Tibial nerve (tissue), 4 donors: ENCODE measurements at places on chromosomes 7 and 10. TPM values are rescaled to one million over a fixed set of nuclear protein-coding genes. Genes with fewer than 3 reads are reported as not detected.

DNA sequence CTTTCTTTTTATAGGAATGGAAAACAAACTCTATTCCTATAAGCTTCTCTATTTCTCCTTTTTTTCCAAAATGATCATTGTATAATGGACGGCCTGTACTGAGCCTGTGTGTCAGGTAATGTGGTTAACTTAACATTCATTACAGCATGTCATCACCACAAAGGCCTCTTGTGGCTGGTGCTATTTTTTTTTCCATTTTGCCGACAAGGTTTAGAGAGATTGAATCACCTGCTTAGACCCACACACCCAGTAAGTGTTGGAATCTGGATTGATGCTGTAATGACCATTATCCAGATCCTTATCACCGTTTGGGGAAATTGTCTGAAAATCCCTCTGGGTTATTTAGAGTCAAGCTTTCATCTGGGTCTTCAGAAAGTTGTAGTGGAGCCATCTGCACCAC, 18.5 kb downstream of the AKR1B15 start:
- no peak overlapping the region for H3K4me3 ChIP-seq
- H3K4me1 ChIP-seq, result no peaks in the 10 kb centered on the region
- no peak overlapping the region for H3K27ac ChIP-seq
- no peaks in the 10 kb centered on the region for H3K36me3 ChIP-seq

DNA sequence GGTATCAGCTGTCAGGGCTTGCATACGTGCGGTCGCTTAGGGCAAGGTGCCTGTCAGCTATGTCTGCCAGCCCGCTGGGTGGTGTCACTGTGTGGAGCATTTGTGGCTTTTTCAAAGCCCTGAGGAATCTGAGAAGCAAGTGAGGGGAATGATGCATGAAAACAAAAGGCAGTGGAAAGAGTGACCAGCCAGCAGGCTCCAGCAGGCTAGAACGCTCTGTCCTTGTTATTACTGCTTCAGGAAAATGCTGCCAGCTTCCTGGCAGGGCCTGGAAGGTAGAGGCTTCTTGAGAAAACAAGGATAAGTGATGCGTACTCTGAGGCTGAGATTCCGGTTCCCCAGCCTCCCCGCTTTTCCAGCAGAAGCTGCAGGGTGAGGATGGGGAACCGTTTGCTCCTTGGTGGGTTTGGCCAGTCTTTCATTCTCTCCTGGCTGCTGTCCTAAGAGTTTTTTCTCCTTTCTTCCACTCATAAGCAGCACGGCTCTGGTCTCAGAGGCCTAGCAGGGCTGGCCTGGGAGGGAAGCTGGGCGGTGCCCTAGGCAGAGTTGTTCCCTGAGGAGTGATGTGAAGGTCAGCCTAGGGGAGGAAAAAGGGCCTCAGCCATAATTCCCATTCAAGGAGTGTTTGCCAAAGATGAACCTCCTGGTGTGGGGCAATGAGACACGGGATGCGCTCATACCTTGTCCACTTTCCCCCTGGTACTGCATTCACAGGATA, 42.8 kb upstream of the MKLN1 start:
- DNase-seq, result peak; percentile 51
- no peak overlapping the region for H3K4me3 ChIP-seq
- H3K27me3 ChIP-seq, result no peaks in the 10 kb centered on the region
- H3K4me1 ChIP-seq, result peaks cover 10% of the 10 kb centered on the region
- no peaks in the 10 kb centered on the region for H3K36me3 ChIP-seq

GRCh38 chr10:7354330-7355047, 56.3 kb downstream of the SFMBT2 start:
- H3K4me1 ChIP-seq, result peaks cover 6% of the 10 kb centered on the region
- no peak overlapping the region for H3K4me3 ChIP-seq
- H3K27me3 ChIP-seq, result no peaks in the 10 kb centered on the region
- no peak for DNase-seq
- no peaks in the 10 kb centered on the region for H3K36me3 ChIP-seq

DNA sequence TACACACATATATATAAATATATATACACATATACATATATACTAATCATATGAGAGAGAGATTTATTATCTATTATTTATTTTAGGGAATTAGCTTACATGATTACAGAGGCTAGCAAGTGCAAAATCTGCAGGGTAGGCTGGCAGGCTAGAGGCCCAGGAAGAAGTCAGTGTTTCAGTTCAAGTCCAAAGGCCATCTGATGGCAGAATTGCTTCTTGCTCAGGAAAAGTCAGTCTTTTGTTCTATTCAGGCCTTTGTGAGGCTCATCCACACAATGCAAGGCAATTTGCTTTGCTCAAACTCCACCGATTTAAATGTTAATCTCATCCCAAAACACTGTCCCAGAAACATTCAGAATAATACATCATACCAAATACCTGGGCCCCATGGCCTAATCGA, 2.6 kb upstream of the C10orf120 start:
- H3K27ac ChIP-seq, result no peak overlapping the region
- H3K4me1 ChIP-seq, result no peaks in the 10 kb centered on the region
- no peak overlapping the region for H3K4me3 ChIP-seq
- H3K27me3 ChIP-seq, result no peaks in the 10 kb centered on the region
- no peak for DNase-seq

The NHLRC2 gene
- 55.1 TPM for total RNA-seq

- H3K27ac ChIP-seq, result no peak overlapping the region
- peaks cover 18% of the 10 kb centered on the region for H3K4me1 ChIP-seq
- no peaks in the 10 kb centered on the region for H3K36me3 ChIP-seq
- no peak overlapping the region for H3K4me3 ChIP-seq
- no peaks in the 10 kb centered on the region for H3K27me3 ChIP-seq
Measured at GRCh38 chr10:60644436-60645130, 133.7 kb upstream of the CDK1 start.

DNA sequence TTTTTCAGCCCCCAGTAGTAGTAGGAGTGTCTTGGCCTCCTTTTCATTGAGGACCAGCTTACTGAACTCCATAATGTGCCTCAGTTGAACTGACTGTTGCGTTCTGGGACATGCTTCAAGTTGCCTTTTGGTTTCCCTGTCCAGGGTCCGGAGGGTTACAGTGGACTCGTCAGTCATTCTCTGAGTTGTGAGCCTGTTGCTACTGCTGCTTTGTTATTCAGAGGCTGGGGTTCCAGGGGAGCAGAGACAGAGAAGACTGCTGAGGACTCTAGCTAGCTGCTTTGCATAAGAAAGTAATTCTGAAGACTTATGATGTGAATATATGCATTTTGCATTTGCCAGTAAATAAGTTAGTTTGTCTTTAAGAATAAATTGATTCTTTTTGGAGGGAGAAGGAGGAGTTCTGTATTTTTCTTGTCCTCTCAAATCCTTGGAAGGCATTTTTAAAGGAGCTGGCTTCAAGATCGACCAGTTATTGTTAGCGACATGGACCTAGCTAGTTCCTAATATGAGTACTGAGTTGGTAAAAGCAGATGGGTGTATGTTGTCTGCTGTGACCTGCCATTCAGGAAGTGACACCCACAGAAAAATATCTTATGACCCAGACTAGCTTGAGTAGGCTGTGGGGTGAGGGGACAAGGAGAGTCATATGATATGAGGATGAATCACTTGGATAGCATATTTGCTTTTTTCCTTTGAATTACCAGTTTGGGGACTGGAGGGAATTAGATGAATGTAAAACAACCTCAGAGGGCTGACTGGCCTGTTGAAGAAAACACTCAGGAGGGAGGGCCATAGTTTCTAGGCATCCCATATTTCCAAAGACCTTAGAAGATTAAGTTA, 8.3 kb downstream of the PI4K2A start:
- DNase-seq, result no peak
- peaks cover 9% of the 10 kb centered on the region for H3K36me3 ChIP-seq
- H3K4me1 ChIP-seq, result no peaks in the 10 kb centered on the region
- H3K4me3 ChIP-seq, result no peak overlapping the region

DNA sequence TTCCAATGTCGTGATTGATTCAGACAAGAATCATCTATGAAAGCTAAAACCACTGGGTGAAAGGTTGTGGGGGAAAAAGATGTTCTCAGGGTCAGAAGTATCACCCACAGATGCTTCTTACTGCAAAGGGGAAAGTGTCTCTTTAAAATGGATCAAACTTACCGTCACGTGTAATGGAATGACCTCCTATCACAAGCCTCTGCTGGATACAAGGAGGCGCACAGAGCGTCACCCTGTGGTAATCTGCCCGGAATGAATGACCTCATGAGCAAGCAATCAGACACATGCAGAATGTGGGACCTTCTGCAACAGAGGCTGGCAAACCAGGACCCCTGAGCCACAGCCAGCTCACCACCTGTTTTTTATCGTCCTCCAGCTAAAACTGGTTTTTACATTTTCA, 33.0 kb downstream of the WIPF3 start:
- H3K27ac ChIP-seq, result no peak overlapping the region
- DNase-seq, result no peak
- H3K36me3 ChIP-seq, result no peaks in the 10 kb centered on the region
- no peak overlapping the region for H3K4me3 ChIP-seq

GRCh38 chr10:88850712-88851111, 932 bp downstream of the ANKRD22 start:
- H3K36me3 ChIP-seq, result no peaks in the 10 kb centered on the region
- H3K27me3 ChIP-seq, result no peaks in the 10 kb centered on the region
- no peak overlapping the region for H3K4me3 ChIP-seq

- H3K4me1 ChIP-seq, result no peaks in the 10 kb centered on the region
- DNase-seq, result no peak
- no peaks in the 10 kb centered on the region for H3K27me3 ChIP-seq
- peak overlapping the region; percentile 92 for H3K27ac ChIP-seq
- H3K4me3 ChIP-seq, result peak overlapping the region; percentile 95
Measured at GRCh38 chr10:102713539-102713813, 721 bp downstream of the ARL3 start.

The NKX1-2 gene
- total RNA-seq, result not detected

The CDHR1 gene
- not detected for total RNA-seq

DNA sequence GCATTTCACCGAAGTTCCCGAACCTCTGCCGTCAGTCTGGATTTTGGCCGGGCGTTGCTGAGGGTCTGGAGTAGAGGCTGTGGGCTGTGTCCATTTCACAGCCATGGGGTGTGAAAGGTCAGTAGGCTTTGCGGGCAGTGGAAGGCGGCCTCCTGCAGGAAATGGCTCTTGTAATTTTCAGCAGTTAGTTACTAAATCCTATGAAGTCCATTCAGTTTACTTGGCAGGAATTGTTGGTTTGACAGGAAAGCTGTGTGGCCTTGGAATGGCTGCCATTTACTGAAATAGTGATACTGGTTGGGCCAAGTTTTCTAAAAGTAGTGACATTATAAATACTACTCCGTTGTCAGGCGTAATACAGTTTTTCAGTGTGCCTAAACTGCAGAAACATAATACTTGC, 303.7 kb downstream of the CCDC3 start:
- no peak overlapping the region for H3K27ac ChIP-seq
- H3K36me3 ChIP-seq, result no peaks in the 10 kb centered on the region
- H3K4me1 ChIP-seq, result no peaks in the 10 kb centered on the region

The TDRD1 gene
- not detected for total RNA-seq

DNA sequence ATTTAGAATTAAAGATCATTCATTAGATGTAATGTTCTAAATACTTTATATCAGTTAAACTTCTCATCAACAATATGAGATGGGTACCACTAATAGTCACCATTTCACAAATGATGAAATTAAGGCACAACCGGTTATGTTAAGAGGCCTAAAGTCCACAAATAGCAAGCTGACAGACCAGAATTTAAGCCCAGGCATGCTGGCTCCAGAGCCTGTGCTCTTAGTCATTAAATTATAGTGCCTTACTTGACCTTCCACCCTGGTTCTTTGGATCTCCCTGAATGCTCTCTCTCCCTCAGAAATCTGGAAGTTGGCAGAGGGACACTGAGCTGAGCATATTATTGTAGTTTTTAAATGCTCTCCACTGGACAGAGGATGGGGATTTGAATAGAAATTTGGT, 3.6 kb downstream of the LIPN start:
- H3K27ac ChIP-seq, result no peak overlapping the region
- H3K4me3 ChIP-seq, result no peak overlapping the region
- no peak for DNase-seq
- no peaks in the 10 kb centered on the region for H3K36me3 ChIP-seq

GRCh38 chr10:46033602-46034011, 3.2 kb upstream of the NCOA4 start:
- no peak overlapping the region for H3K4me3 ChIP-seq
- peaks cover 5% of the 10 kb centered on the region for H3K27me3 ChIP-seq
- H3K36me3 ChIP-seq, result no peaks in the 10 kb centered on the region
- no peak for DNase-seq
- H3K27ac ChIP-seq, result no peak overlapping the region

DNA sequence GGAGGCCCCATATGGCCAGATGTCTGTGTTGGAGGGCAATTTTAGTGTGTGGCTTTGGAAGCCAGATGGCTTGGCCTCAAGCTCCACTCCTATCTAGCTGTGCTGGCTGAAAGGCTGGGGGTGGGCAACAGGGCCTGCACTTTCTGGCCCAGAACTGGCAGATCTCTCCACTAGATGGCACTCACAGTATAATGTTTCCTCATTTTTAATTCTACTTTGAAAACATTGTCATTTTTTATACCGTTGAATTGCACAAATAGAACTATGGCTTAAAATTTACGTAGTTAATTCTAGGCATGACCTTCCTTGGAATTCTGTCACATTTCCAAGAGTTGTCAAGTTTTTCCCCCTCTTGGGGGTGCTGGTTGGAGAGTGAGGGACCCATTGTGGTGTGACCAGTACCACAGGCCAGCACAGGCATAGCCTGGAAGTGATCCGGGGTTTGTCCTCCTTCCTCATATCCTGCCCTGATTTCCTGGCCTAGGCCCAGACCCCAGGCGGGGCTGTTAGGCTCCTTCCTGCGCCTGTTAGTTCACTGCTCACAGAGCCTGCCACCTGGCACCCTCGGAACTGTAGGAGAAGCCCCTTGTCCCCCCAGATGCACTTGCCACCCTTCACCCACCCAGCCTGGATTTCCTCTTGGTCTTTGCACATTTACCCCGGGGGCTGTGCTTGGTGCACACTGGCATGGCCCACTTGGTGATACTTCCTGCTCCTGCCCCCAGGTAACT, 52.8 kb downstream of the ARHGAP22 start:
- H3K4me1 ChIP-seq, result no peaks in the 10 kb centered on the region
- no peak overlapping the region for H3K4me3 ChIP-seq
- no peaks in the 10 kb centered on the region for H3K36me3 ChIP-seq
- no peak for DNase-seq

DNA sequence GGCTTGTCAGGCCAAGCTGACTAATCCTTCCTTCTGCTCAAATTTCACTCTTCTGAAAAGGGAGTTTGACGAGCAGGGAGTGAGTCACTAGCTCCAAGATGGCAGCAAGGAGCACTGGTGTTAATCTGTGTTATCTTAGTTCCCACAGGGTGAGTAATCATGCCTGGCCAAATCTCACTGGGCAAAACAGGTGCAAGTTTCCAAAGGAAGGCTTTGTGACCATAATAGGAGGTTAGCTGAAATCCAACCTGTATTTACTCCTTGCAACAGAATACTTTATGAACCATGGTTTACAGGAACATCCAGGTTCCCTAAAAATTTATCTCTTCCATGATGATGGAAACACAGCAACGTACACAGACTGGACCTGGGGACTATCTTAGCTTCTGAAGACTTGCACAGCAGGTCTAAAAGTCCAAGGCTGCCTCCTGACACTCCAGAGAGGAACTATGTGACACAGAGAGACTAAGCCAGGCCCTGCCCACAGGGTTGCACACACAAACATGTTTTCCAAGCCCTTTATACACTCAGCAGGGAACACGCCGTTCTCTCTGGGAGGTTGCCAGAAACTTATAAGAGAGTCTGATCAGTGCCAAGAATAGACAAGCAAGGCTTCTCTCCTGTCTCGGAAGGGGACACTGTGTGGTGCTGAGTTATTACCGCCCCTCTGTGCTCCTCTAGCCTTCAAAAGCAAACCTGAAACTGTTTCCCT, 46.3 kb downstream of the PDK4 start:
- no peaks in the 10 kb centered on the region for H3K27me3 ChIP-seq
- peak overlapping the region; percentile 28 for H3K4me3 ChIP-seq
- DNase-seq, result peak; percentile 94
- H3K4me1 ChIP-seq, result peaks cover 8% of the 10 kb centered on the region
- H3K27ac ChIP-seq, result peak overlapping the region; percentile 98
- no peaks in the 10 kb centered on the region for H3K36me3 ChIP-seq
